ENCODE measurements at places on chromosomes 7 and 10.

DNA sequence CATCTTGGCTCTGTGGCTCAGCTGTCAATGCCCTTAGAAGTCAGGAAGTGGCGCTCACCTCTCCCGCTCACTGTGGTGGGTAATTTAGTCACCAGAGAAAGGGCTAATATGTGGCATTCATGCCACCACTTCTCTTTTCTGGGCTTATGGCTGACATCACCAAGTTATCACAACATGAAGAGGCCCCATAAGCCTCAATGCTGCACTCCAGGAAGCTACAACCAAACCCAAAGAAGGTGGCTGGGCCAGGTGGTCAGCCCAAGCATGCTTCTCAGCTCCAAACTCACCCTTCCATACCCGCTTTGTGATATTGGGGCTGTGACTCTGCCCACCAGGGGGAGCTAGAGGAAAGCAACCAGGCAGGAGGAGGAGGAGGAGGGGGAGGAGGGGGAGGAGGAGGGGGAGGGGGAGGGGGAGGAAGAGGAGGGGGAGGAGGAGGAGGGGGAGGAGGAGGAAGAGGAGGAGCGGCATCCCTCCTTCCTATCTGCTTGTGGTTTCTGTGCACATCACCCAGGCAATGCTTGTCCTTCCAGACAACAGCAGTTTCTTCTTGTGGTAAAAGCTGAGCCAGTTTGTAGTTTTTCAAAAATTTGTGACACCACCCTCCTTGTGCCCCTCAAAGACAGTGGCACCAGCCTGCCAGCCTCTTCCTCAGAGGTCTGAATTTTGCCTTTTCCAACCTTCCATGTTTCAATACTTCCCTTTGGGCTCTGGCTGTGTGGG, 42.1 kb downstream of the CYP26A1 start:
- peak; percentile 2 for DNase-seq

- no peak for DNase-seq
Measured at GRCh38 chr7:149714910-149715471, 58.4 kb downstream of the ZNF467 start.

DNA sequence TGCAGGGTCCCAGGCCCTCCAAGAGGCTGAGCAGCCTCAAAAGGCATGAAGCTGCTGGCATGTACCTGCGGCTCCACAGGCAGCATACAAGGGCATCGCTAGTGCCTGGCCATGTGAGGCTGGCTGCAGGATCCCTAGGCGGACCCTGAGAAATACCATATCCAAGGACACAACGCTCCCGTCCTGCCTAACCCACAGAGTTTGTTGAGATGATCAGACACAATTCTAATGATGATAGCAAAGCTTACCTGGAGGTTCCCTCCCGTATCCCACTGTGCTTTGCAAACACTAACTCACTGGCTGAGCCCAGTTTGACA, 17.3 kb downstream of the CLRN3 start:
- DNase-seq, result no peak

GRCh38 chr7:8566016-8566415, 132.6 kb downstream of the NXPH1 start:
- no peak for DNase-seq

DNA sequence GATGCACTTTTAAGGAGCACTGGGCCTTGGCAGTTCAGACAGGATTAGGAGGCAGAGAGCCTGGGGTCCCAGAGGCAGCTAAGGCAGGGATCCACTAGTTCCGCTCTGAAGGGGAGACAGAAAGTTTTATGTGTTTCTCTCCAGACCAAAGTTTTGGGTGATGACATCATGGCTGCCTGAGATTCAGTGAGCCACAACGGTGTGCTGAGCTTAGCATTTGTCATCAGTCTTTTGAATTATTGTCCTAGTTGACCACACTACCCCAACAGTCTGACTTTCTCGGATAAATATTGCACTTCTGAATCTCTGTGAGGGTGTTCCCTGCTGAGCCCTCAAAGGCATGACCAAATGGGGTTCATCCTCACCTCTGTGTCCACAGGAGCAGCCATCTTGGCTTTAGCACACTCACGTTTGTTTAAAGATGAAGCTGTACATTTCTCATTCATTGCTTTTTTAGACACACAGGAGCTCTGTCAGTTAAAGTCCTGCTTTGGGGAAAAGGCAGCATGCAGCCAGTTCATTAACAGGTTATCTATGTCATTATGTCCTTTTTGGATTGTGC, 297.7 kb upstream of the LRGUK start:
- no peak for DNase-seq

- DNase-seq, result no peak
Measured at GRCh38 chr7:28024786-28025334, 155.7 kb downstream of the JAZF1 start.

- no peak for DNase-seq
Measured at GRCh38 chr10:11875494-11876281, 52.5 kb downstream of the PROSER2 start.

DNA sequence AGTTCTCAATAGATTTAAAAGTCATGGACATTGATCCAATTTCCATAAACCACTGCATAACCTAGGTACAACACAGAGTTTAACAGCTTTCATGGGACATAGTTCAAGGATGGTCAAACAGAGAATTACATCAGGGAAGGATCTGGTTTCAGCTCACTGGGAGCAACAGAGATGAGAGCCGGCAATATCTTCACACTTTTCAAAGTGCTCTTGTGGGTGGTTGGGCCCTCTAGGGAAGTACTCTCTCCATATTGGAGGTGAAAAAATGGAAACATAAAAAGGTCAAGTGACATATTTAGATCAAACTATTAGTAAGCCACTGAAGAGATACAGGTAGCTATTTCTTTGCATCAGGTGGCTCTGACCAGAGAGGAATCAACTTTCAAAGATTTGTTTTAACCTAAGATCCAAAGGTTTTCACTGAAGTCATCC, 61.8 kb upstream of the LRRN3 start:
- DNase-seq, result no peak

DNA sequence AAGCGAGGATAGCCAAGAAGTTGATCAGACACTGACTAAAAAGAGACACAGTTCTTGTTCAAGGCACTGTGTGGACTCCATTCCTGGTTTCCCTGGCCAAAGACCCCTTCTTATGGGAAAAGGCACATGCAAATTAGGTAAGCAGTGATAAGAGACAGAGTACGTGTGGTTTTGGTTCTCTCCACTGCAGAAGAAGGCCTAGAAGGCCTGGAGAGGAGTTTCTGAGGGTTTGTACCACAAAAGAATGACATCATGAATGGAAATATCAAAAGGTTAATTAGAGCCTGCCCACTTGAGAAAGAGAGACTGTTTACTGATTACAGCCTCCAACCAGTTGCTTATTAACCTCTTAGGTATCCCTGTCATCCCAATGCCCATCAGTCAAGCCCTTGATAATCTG, 137.5 kb downstream of the ZNF365 start:
- no peak for DNase-seq

DNA sequence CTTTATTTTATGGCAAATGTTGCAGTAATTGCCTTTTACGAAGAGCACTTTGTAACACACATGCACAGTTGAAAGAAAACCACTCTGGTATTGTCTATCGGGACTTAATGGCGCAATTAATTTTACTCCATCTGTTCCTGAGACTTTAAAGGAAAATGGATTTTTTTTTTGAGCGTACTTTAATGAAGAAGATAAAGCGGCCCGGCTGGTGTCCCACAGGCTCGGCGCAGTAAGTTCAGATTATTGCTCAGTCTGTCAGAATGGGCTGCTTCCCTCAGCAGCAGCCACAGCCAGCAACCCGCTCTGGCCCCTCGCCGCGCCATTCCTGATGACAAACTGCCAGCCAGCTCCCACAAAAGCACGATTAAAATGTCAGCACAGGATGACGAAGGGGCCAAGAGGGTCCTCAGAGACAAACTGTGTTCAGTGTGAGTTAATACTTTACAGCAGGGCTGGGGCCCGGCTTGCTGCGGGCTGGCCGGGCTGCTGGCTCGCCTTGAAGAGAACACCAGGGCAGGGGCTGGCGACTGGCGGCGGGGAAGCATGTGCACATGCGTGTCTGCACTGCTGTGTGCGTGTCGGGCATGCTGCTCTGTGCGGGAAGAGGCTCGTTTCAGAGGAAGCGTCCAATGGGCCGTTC, 501.0 kb upstream of the GALNT17 start:
- no peak for DNase-seq

- DNase-seq, result no peak
Measured at GRCh38 chr10:55750458-55750857, 610.6 kb downstream of the ZWINT start.

DNA sequence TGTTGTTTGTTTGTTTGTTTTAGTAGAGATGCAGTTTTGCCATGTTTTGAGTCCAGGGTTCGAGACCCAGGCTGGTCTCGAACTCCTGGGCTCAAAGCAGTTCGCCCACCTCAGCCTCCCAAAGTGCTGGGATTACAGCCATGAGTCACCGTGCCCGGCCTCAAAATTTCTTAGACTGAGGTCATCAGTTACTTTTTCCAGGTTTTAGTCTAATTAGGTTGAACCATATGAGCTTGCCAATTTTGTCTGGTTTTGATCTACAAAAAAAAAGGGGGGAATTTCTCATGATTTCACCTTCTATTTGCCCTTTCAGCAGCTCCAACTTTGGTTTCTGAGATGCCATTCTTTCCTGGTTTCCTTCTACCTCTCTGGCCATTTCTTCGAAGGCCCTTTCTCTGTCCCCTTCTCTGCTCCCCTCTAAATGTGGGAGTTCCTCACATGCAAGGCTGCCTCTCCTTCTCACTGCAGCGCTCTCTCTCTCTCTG, 5.5 kb downstream of the CUEDC2 start:
- DNase-seq, result no peak

GRCh38 chr10:11533328-11533781, 78.1 kb downstream of the USP6NL start:
- DNase-seq, result no peak

- DNase-seq, result no peak
Measured at GRCh38 chr10:96600337-96600736, 13.5 kb upstream of the TM9SF3 start.

- DNase-seq, result no peak
Measured at GRCh38 chr10:26437637-26438461, at the start of gene APBB1IP. TSS of gene APBB1IP (plus strand) at chr10:26438341. CDS start at chr10:26492327, 53,986 bp downstream.

GRCh38 chr7:40541336-40541735, 406.5 kb downstream of the SUGCT start:
- no peak for DNase-seq

GRCh38 chr10:122521011-122521410, 39.5 kb upstream of the DMBT1 start:
- no peak for DNase-seq

GRCh38 chr10:65017523-65017922, 1496.3 kb downstream of the REEP3 start:
- DNase-seq, result no peak

- no peak for DNase-seq
Measured at GRCh38 chr10:118793545-118793944, 38.8 kb upstream of the CACUL1 start.

GRCh38 chr10:2122431-2123124, 385.3 kb upstream of the ADARB2 start:
- no peak for DNase-seq

DNA sequence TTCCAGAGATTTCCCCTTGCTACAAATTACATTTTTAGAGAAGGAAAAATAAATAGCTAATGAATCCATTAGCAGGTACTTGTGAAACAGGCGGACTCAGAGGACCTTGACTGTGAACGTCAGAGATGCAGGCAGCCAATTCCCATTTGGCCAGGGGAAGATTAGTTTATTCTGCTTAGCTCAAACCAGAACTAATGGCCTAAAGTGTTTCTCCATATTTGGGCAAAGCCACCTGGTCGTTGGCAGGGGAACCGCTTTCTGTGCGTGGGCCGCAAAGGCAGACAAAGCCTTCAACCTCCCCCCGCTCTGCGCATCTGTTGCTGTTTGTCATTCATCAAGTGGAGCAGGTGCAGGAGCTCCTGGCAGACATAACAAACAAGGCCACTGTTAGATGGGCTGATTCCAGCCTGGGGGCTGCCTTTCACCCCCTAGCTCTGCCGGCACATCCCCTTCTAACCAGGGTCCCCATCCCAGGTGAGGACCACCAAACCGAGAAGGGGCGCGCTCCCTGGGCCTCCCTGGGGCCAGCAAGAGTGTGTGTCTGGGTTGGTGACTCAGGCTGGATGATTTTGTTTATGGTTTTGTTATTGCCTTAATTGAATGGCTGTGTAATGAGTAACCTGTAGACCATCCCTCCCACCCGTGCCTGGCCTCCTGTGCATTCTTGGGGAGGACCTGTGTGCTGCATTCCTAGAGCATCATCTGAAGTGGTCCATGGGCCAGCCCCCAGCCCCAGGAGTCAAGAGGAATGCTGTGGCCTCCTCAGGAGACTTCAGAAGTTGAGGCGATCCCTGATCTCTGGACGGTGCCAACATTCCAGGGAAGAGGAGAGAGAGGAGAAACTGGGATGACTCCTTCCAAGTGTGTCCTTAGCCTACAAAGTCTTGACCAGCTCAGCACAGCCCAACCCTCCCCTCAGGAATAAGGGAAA, 14.5 kb upstream of the CPA1 start:
- peak; percentile 94 for DNase-seq

DNA sequence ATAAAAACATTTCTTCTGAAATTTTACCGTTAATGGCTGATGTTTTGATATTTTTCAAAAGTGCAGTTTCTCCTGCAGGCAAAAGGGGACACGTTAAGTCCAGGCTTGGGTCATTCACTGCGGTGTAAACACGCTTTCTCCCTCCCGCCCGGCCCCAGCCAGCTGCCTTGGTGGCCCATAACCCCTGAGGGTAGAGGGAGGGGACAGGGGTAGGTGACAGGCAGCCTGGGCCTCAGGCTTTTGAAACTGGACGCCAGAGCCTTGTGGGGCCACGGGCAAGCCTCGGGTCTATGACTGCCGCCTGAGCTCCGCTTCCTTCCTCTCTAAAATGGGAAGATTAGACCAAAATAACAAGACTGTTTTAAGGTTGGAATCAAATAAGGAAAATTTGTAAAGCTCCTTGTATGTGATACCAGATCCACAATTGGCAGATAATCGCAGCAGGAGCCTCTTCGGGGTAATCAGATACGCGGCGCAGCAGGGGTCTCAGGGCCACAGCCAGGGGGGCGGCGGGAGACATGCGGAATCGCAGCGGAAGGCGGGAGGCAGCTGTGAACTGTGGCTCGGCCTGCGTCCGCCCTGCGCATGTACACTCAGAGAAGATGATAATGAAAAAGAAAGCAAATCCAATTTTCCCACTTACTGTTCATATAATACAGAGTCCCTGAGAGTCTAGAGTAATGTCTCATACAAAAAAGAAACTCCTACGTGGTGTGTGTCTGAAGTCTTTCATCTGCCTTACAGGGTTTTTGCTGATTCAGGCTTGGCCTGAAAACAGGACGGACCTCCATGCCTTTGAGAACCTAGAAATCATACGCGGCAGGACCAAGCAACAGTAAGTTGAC, 138.3 kb downstream of the EGFR start:
- peak; percentile 42 for DNase-seq

- DNase-seq, result no peak
Measured at GRCh38 chr7:44787762-44788161, 8.7 kb upstream of the PPIA start.

GRCh38 chr10:43278216-43278615, 11.4 kb upstream of the RASGEF1A start:
- no peak for DNase-seq
